Activated CD4-positive, alpha-beta T cell treated with anti-CD3 and anti-CD28 coated beads, Interleukin-2, amount 50 U/mL, for 1 hour (primary cell): ENCODE measurements at places on chromosomes 5 and 9.
A peak's percentile ranks its signal among the peaks of the same experiment; 100 is the strongest.

DNA sequence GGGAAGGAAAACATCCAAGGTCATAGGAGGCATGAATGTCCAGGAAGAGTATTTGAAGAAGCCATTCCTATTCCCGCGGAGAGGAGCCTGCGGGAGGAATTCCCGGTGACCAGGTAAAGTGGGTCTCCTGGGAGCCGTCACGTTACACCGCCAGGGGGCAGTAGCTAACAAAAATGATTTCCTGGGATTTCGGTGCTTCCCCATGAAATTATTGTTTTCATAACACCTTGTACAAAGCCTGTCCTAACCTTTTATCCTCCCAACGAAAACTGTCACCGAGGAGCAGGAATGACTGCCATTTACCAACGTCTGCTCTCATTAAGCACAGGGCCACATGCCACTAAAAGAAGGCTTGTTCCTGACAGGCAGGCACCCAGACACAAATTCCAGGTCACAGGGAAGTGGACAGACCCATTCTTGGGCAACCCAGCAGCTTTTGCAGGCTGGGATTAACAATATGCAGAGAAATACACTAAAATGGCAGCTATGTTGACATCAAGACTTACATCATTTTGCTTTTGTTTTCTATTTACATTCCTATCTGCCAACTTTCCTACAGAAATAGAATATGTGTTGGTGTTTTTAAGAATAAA lies 41.2 kb upstream of the CTSL start:
- DNase-seq: no peak

- DNase-seq: no peak
These were observed 14.5 kb upstream of the COL27A1 start for GRCh38 chr9:114140850-114141249.

DNA sequence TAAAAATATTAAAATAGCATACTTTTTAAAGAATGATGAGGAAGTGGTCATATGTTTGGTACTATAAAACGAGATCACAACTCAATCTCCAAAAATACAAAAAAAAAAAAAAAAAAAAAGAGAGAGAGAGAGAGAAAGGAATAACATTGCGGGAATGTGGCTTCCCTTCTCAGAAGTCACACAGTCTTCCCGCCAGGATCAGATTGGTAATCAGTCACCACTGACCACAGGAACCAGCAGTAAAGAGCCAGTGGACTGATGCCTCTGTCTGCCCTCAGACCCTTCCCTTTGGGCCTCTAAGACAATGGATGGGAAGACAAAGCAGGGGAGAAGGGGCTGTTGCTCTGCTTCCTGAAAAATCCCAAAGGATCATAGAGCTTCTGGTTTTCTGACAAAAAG lies 104.9 kb downstream of the KLHL3 start:
- no peak for DNase-seq

GRCh38 chr5:32613050-32613672 lies 27.8 kb downstream of the SUB1 start:
- peak; percentile 86 for DNase-seq

- DNase-seq: no peak
These were observed 11.8 kb upstream of the SCGB3A1 start for GRCh38 chr5:180603076-180603594.

DNA sequence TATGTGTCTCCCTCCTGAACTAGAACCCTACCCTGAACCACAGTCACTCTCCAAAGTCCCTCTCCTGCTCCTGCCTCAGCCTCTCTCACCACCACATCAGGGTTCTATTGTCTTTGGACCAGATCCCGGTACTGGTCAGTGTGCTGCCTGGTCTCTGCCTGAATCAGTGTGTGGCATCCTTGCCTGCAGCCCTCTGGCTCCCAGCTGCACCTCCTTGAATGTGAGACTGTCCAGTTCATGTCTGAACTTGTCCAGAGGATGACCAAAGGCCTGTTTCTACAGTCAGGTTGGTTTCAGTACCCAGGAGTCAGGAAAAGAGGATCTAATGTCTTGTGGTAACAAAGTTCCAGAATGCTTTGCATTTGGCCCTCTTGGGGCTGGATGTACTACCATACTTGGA lies 76.8 kb upstream of the RANBP3L start:
- no peak for DNase-seq

- no peak for DNase-seq
These were observed 41.6 kb downstream of the GADD45G start for GRCh38 chr9:89646189-89646939.

- DNase-seq: no peak
These were observed 6.8 kb downstream of the GFPT2 start for GRCh38 chr5:180346358-180346757.

DNA sequence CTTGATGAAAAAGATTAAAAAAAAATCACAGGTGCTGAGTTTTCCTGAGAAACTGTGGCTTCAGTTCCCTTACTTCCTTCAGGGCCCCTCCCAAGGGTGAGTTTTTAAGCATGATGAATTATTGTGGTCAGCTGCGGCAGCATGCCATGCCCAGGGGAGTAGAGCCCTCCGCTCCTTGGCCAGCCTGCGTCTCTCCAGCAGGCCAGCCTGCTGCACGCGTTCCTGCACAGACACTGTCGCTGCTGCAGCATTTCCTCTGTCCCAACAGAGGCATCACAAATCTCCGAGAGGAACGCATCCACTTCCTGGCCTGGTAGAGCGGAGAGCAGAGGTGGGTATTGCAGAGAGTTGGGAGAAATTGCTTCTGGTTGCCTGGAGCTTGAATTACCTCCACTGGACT lies 26.1 kb upstream of the GLRA1 start:
- no peak for DNase-seq

DNA sequence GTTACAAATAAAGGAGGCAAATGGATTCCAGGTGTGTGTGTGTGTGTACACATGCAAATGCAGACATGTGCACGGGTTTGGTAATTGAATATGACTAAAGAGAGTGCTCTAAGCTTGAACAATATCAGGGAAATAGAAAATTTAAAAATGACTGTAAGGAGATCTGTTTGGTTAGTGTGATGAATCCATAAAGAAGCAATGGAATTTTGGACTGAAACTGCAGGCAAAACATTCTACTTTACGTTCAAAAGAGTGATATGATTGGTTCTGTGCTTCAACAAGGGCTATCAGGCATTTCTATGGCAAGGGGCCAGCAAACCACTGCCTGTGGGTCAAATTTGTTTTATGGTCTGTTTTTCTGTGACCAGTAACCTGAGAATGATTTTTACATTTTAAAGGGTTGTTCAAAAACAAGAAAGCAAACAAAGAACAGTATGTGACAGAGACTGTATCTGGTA lies 332.8 kb upstream of the KLF9 start:
- no peak for DNase-seq

DNA sequence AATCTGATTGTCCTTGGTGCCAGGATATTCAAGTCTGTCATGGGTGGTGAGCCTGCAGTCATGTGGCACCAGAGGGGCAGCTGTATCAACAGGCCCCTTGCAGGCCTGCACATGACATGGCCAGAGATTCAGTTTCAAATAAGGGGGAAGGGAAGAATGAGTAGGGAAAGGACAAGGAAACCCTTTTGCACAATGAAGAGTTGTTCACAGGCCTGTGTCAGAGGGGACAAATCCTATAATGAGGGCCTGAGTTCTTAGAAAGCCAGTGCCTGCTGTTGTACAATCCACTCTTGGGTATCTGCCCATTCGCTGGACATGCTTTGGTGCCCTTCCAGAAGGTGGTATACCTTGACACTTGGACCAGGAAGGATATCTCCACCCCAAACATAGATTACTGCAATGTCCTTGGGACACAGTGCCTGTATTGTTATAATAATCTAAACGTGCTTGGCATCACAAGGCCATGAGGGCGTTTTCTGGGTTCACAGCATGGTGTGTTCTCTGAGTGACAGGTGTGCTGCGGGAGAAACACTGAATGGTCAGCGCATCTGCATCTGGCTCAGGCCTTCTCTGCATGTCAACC lies 1.9 kb upstream of the TMEM171 start:
- no peak for DNase-seq

DNA sequence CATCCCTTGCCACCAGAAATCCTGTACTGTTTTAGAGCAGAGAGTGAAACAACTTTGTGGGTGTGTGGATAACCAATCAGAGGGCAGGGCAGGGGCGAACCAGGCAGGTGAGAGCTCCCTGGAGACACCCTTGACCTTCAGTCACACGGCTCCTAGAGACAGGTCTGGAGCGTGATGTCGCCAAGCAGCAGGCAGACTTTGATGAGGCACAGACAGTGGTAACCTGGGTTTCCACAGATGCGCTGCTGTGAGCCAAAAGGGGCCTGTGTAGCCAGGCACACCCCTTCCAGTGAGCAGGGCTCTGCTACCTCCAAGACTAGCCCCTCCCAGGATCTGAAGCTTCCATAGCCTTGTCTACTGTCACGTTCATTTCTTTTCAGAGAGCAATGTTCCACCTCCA lies 317.8 kb upstream of the ADCY2 start:
- no peak for DNase-seq

DNA sequence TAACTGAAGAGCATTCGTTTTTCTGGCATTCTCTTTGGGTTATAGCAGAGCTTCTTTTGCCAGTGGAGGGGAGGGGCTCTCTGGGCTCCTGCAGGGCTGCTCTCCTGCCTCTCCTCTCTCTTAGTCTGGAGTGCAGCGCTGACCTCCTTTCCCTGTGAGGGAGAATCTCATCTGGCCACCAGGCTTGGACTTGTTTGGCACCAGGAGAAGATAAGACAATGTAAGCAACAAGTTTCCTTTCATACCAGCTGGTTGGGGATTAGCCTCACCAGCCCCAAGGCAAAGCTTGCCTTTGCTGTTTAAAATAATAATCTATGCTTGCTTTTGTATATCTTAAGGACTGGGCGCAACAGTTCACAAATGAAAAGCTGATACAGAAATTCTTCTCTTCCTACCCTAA lies 196.4 kb downstream of the TLE4 start:
- DNase-seq: no peak

DNA sequence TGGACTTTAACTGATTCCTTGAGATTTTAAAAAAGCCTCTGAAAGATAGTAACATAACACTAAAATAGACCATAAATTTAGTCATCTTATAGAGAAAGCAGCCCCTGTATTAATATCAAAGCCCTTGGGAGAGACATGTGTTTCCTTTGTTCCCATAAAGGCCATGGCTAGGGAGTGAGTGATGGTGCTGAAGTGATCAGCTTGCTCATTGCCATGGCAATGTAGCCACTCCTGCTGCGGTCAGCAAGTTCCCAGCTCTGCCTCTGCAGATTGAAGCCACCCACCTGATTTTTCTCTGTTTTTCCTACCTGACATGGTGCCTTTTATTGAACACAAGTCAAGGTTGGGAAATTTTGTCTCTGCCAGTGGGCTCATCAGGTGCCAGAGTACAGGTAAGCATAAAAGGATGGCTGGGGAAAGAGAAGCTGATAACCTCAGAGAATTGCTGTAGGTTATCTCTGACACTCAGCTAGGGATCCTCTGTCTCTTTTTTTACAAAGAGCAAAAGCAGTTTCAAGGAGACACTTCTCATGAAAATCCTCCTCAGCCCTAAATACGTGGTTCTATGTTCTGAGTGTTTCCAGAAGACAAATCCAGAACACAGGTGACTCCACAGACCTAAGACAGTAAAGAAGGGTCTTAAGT lies 296.3 kb upstream of the NMUR2 start:
- no peak for DNase-seq

DNA sequence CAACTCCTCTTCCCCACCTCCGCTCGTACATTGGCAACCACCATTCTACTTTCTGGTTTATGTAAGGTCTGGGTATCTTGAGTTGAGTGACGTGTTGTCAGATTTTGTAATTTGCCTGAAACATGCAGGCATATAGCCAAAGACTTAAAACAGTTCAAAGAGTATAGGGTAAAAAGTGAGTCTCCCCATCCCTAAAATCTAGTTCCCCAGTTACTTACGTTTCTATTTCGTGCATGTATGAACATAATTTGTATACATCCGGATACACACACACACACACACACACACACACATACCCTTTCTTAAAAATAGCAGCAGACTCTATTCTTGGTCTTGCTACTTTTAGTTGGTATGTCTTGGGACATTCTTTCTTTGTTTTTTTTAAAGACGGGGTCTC lies 915 bp downstream of the HSDL2 start:
- no peak for DNase-seq

GRCh38 chr9:90504486-90504885 lies 138.1 kb downstream of the DIRAS2 start:
- DNase-seq: no peak

- DNase-seq: no peak
These were observed 363.3 kb upstream of the MEF2C start for GRCh38 chr5:89246252-89246651.

DNA sequence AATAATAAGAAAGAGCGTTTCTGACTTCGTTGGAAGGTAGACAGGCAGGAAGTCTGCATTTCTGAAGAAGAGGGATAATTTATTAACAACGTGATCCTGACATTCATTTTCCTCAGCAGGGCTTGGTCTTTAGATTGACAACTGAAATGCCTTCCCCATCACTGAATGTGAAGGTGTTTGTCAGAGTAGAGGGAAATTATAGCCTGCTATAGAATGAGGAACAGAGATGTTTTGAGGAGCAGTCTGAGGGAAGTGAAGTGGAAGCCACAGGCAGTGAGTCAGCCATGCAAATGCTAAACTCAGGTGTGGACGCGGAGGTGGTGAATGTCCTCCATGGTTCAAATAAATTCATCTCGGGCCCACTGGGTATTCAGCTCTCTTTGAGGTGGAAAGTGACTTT lies 30.5 kb downstream of the C7 start:
- DNase-seq: no peak

GRCh38 chr9:68653141-68653595 lies 51.9 kb upstream of the PIP5K1B start:
- DNase-seq: no peak

DNA sequence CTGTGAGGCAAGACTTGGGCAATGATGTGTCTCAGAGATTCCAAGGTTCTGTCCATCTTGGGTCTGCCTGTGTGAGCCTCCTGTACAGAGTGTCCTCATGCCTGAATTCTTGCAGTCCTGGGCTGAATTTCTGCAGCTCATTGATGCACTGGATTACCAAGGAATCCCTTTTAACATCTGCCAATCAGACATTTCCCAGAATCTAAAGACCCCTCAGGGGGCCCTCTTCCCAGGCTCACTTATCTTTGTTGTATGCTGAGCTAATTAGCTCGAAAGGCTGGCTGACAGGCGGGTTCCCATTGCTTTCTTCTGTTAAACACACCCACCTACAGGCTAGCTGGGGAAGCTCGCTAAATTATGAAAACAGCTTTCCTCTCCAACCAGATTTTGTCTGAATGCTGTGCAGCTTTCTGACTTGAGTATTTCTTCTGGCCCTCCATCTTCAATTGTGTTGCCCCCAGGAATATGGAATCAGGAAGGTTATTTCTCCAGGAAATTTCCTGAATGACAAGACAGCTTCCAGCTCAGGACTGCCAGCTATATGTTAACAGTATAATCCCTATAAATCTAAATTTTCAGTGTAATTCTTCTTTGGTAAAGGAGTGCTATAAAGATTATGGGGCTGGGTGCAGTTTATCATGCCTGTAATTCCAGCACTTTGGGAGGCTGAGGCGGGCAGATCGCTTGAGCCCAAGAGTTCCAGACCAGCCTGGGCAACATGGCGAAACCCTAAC lies at the start of gene LIX1:
TSS of gene LIX1 (minus strand) at position 91 of the 734 bp plus-strand sequence. CDS start at position 56, 35 bp downstream.
- no peak for DNase-seq
